Stimulated activated naive B cell treated with anti-CD40 and anti-IgM and Interleukin-4, amounts not matched to agents 10 μg/mL and 1 μg/mL and 100 μg/mL, for 72 hours (primary cell): ENCODE measurements at places on chromosomes 7 and 10.

- DNase-seq, result no peak
Observed at GRCh38 chr7:157516911-157517781, 180.3 kb downstream of the DNAJB6 start.

- DNase-seq, result no peak
Observed at GRCh38 chr10:79066411-79067240, 2.1 kb upstream of the ZMIZ1 start.

DNA sequence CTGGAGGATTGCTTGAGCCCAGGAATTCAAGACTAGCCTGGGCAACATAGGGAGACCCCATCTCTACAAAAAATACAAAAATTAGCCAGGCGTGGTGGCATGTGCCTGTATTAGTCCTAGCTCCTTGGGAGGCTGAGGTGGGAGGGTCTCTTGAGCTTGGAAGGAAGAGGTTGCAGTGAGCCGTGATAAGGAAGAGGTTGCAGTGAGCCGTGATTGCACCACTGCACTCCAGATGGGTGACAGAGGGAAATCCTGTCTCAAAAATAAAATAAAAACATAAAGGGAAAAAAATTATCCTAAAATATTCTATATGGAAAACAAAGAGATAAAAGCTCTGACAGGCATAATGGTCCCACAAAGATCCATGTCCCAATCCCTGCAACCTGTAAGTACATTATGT is 87.9 kb upstream of the KAT6B start:
- no peak for DNase-seq

- DNase-seq, result no peak
Observed at GRCh38 chr10:126598009-126598408, 72.5 kb downstream of the C10orf90 start.

DNA sequence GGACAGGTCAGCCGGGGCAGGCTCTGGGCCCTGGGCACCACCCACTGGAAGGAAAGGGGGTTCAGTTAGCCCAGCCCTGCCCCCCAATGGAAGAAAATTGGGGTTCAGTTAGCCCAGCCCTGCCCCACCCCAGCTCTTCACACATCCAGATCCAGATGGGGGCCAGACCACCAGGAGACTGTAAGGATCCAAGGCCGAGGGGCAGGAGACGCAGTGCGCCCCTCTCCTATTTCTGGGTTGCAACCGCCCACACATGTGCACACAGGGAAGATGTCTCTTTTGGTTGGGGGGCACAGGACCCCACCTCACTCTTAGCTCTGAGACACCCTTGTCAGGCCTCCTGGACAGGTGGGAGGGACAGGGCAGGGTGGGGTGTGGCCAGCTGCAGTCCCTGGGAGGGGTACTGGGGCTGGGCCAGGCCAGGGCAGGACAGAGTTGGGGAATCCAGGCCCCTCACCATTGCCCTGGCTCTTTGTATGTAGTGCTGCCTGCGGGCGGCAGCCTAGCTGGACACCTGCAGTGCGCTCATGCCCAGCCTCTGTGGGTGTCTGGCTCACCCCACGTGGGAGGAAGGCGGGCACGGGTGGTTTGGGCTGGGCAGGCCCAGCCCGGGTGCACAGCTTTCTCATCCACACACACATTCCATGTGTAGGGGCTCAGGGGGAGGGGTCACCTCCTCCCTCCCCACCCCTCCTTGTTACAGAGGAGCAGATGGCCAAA is 141.2 kb downstream of the LHPP start:
- DNase-seq, result no peak

DNA sequence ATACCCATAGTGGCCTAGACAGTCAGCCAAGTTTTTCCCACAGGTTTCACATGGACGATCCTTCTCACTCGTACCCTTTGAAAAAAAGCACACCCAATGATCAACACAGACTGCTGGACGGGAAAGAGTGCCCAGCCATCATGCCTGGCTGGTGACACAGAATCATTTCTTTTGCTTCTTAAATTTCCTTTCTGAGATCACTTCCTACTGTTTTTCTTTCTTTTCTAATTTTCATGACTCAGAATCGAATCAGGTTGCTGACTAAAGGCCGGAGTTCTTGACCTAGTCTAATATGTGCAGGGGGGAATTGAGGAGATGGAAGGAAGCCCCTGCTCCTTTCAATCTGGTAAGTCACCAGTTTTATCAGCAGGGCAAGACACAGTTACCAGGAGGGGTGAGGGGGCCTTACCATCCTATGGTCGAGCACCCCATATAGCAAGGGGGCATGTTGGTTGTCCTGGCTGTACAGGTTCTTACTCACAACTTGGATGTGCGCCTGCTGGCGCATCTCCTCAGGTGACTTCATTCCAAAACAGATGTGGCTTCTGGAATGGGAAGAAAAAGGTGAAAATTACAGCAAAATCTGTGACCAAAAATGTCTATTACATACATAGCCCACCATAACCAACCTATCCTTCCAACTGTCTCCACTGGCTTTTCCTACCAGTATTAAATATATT is 3.5 kb downstream of the POLR3A start:
- DNase-seq, result no peak

DNA sequence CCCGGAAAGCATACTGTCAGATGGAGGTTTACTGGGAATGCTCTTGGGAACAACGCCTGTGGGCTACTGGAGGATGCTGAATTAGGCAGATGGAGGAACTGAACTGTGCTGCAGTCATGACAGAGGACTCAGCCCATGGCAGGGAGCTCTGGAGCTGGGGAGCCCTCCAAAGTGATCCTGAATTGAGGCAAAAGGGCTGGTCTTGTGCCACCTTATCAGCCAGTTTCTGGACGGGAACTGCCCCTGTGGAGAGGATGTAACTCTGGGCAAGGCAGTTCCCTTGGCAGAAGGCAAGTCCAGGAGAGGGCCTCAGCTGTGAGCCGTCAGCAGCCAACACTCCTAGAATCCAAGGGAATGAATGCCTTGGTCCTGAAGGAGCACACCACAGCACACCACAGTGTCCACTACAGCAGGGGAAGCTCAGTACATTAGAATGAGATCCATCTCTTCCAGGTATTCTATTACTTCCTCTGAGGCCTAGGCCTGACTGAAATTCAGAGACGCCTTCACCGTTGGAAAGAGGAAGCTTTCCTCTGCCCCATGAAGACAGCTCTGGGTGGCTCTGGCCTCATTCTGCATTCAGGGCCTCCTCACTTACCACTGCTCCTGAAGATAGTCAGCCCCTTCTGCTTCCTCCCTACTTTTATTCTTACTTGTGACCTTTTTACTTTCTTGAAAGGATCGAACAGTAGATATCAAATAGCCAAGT is 139.6 kb upstream of the GPR26 start:
- DNase-seq, result no peak

- DNase-seq, result no peak
Observed at GRCh38 chr10:122112625-122113160, 123.7 kb downstream of the TACC2 start.

DNA sequence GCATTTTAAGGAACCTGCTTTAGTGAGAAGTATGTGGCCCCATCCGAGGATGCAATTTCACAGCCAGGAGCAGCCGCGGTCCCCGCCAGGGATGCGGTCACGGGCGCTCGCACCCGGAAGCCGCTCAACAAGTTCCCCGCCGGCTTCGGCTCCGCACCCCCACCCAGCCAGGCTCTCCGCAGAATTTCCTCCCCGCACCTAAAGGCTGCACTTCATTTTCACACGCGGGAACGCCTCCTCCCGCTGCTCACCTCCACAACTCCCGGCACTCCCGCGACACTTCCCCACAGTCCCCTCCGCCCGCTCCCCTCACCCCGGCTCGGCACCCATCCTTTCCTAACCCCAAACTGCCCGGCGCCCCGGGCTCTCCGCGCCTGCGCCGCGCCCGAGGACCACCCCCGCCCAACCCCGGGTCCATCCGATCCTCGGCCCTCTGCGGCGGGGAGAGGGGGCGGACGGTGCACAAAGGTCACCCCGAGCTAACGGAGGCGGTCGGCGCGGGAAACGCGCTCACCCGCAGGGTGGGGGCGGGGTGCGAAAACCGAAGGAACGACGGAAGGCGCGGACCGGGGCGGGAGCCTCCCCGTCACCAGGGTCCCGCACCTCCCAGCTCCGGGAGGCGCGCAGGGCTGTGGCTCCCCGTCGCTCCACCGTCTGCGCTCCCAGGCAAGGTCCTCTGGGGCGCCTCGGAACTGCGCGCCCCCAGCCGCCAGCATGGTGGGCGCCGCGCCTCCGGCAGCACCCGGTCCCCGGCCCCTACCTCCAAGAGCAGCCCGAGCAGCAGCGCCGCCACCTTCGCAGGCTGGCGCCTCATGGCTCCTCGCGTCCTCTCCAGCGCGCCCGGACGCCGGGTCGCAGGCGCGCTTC is 558 bp downstream of the VOPP1 start:
- DNase-seq, result peak; percentile 57

GRCh38 chr10:79588800-79589199 is 21.9 kb upstream of the SFTPA1 start:
- DNase-seq, result no peak

DNA sequence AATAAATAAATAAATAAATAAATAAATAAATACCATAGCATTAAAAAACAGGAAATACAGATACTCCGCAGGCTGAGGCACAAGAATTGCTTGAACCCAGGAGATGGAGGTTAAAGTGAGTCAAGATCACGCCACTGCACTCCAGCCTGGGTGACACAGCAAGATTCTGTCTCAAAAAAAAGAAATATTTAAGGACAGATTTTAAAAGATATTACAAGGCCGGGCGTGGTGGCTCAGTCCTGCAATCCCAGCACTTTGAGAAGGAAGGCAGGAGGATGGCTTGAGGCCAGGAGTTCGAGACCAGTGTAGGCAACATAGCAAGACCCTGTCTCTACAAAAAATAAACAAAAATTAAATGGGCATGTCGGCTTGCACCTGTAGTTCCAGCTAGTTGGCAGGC is 17.5 kb upstream of the SNX8 start:
- no peak for DNase-seq

DNA sequence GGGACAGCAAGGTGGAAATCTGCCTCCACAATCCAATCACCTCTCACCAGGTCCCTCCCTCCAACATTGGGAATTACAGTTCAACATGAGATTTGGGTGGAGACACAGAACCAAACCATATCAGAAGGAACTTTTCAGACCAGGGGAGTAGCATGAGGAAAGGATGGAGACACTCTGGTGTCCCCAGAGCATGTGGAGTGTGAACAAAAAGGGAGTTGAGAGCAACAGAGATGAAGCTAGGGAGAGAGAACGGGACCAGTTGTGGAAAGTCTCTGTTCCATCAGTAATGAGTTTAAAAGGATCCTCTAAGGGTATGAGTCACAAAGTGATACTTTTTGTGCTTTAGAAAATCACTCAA is 382.0 kb downstream of the SFMBT2 start:
- no peak for DNase-seq

- no peak for DNase-seq
Observed at GRCh38 chr7:102843850-102844249, 69.0 kb upstream of the LRRC17 start.

- peak; percentile 90 for DNase-seq
Observed at GRCh38 chr10:6348096-6348874, 145.6 kb downstream of the PFKFB3 start.

- no peak for DNase-seq
Observed at GRCh38 chr10:11359869-11360268, 251.6 kb downstream of the USP6NL start.

- no peak for DNase-seq
Observed at GRCh38 chr10:32326680-32327363, 20.1 kb downstream of the EPC1 start.

DNA sequence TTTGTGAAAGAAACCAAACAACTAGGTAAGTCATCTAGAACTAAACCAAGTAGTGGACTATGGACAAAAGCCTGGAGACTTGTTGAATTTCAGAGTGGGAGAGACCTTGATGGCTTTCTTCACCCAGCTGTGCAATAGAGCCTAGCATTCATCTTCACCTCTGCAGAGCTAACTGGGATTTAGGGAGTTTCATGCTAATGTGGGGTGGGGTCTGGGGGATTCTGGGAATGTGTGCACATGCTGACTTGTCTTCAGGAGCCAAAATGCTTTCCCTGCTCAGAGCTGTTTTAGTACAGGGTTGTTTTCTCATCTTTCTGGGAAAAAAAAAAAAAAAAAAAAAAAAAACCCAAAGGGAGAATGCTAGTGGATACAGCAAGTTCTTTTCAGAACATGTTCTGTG is 81.3 kb upstream of the ARHGAP21 start:
- no peak for DNase-seq

- no peak for DNase-seq
Observed at GRCh38 chr10:69010151-69010640, 21.6 kb downstream of the KIFBP start.

DNA sequence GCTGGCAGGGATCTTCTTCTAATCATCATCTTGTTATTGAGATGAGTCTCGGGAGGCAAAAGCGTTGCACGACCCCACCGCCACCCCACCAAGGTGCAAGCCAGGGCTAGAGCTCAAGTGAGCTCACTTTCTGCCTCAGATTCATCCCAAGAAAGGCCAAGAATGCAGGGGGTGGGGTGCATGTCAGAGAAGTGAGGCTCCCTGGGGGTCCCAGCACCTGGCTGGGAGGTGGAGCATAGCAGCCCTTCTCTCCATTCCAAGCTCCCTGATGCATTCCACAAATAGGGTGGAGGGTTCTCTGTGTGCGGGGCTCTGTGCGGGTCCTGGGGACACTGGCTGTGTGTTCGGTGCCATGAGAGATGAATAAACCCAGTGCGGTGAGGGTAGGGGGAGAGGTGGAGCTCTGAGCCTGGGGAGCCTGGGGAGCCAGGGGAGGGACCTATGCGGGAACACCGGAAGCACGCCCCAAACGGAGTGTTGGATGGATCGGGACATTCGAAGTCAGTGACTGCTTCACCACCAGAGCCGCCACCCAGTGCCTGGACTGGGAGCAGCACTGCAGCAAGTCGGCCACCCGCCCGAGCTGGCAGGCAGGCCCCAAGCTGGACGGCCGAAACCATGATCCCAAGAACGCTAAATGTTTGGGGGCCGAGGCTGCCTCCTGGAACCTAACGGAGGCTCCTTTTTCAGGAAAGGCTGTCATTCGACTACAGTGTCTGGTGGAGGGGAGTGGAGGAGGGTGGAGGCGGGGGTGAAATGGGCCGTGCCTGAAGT is 17.9 kb upstream of the HMX3 start:
- no peak for DNase-seq

DNA sequence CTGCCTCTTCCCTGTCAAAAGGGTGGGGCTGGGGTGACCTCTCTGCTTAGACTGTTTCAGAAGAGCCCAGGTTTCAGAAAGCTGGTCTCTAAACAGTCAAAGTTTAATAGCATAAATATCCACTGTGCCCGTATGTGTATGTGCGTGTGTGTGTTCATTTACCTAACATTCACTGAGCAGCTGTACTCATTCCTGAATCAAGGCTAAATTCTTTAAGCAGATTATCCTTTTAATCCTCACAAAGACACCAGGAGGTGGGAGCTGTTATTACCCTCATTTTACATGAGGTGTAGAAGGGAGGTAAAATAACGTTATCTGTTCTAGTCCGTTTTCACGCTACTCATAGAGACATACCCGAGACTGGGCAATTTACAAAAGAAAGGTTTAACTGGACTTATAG is 72.2 kb downstream of the RSU1 start:
- no peak for DNase-seq

DNA sequence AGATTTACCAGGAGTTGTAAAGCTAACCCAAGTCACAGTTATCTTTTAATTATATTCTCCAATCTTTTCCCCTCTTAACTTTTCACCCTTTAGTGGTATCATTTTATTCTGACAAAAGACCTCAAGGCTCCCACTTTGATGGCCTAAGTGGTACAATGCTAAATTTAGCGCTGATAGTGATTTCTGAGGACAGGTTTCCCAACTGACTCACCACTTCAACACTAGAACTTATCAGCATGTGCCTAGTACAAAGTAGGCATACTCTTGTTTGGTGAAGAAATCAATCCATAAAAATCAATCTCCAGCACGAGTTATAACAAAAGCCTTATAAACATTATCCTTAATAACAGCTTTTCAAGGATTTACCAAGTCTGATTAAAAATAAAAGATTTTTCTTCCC is 7.5 kb downstream of the SNX13 start:
- no peak for DNase-seq

GRCh38 chr10:17472481-17473227 is 18.3 kb upstream of the ST8SIA6 start:
- DNase-seq, result no peak

- no peak for DNase-seq
Observed at GRCh38 chr7:17681965-17682364, 258.3 kb downstream of the SNX13 start.
